ENCODE measurements at places on chromosomes 5 and 9.

- DNase-seq, result no peak
Measured at GRCh38 chr5:113031557-113031956, 55.0 kb downstream of the DCP2 start.

- DNase-seq, result no peak
Measured at GRCh38 chr5:19369561-19369960, 618.4 kb downstream of the CDH18 start.

DNA sequence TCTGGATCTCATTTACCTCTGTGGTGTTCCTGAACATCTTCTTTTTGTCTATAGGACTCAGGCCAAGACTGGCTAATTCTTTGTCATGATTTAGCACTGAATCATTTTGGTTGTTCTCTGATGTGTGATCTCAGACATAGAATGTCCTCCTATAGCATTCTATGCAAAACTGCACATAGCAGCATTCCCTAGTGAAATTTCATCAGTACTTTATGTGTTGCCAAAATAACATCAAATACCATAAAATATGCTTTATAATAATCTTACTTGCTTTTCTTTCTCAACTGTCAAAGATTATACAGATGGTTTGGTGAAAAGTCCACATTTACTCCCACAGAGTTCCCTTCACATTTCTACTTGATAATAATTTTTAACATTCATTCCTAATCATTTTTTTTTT lies 115.7 kb upstream of the MPDZ start:
- no peak for DNase-seq

- DNase-seq, result no peak
Measured at GRCh38 chr5:56314529-56314928, 81.4 kb upstream of the ANKRD55 start.

GRCh38 chr9:134214766-134215419 lies 50.5 kb upstream of the RNU6ATAC start:
- no peak for DNase-seq

- no peak for DNase-seq
Measured at GRCh38 chr9:121811140-121811539, 159.7 kb downstream of the DAB2IP start.

- no peak for DNase-seq
Measured at GRCh38 chr9:135789838-135790291, 87.9 kb downstream of the KCNT1 start.

DNA sequence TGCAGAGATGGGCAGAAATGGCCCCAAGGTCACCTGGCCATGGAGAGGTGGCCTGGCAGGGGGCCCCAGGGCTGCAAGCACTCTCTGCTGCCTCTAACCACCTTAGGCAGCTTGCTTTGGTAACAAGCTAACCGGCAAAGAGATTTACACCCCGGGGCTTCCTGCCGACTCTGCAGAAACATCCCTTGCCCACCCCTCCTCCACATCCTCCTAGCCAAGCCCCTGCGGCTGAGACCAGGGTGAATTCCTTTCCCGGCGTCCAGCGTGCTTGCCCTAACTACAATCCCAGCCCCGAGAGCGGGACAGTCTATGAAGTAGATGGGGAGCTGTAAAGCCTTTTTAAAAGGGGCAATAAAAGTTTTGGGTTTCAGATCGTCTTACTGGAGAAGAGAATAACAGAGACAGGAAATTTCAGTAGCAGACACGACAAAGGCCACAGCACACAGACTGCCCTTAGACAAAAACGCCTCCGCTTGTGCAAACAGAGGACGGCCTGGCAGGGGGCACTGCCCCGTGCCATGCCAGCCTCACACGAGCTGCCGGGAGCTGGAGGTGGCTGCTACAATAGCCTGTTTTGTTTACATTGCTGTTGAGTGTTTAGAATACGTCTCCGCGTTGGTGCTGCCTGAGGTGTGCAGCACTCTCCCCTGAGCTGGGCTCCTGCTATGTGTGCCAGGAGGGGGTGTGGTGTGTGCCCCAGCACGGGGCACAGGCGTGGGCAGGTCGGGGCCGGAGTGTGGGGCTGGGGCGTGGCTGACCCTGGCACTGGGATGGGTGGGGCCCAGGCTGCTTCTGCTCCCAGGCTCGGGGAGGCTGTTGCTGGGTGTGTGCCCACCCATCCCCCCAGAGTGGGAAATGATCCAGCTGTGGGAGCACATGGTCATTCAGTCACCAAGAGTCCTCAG lies 15.3 kb downstream of the MYMK start:
- DNase-seq, result no peak

DNA sequence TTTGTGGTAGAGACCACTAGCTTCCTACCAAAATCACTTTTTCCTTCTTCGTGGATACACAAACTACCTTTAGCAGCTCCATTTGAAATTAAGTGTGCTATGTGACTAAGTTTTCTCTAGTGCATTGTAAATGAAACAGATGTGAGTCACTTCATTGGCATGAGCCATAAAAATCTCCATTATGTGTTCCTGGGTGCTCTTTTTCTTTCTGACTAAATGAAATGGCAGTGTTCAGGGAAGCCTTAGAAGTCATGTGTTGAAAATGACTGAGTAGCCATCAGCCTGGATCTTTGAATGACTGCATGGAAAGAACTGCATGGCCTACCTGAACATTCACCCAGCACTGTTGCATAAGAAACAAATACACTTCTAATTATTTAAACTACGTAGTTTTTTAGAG lies 107.9 kb downstream of the NDUFAF2 start:
- DNase-seq, result no peak

GRCh38 chr9:68957479-68957878 lies 56.4 kb downstream of the PRKACG start:
- no peak for DNase-seq

DNA sequence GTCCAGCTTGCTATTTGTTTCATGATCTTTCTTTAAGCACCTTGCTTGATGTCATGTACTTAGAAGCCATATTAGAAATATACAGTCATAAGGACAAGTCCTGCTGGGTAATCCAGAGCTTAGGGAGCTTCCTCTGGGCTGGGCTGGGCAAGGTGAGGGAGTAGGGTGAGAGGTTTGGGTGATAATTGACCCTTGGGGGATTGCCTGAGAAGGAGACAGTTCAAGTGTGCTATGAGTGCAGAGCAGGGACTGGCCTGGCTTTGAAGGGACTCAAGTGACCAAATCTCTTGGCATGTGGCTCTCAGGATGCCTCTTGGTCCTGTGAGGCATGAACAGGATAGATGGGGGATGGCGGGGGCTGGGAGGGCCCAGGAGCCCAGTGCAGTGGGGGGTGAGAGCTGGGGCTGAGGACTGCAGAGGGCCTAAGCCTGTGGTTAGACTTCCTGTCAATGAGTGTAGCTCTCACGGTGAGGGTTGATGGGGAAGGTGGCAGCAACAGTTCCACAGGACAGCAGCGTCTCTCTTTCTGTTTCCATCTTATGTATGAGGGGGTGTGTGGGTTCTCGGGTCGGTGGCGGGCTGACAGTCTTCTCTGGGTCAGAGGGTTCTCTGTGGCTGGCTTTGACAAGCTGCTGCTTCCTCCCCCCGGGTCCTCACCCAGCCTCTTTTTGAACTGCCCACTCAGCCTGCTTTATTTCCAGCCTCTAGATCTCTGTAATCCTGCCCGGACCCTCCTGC lies 53.5 kb downstream of the RGS3 start:
- DNase-seq, result no peak

- no peak for DNase-seq
Measured at GRCh38 chr9:83425240-83425639, 113.0 kb downstream of the FRMD3 start.

GRCh38 chr5:17813214-17813613 lies 179.0 kb downstream of the TAF11L14 start:
- no peak for DNase-seq

GRCh38 chr5:102815084-102815483 lies 60.0 kb downstream of the PAM start:
- no peak for DNase-seq

DNA sequence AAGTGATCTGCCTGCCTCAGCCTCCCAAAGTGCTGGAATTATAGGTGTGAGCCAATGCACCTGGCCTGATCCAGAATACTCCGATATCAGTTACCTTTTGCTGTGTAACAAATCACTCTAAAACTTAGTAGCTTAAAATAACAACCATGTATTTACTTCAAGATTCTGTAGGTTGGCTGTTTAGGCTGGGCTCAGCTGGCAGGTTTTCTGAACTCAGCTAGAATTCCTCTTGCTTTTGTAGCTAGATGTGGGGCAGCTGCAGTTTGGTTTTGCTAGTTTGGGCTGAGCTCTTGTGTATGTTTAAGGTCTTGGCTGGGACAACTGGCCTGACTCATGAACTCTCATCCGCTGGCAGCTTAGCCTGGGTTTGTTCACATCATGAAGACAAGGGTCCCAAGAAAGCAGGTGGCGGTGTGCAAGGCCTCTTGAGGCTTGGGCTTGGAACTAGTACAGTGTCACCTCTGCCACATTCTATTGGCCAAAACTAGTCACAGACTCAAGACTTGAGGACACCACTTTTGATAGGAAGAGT lies 138.3 kb upstream of the SHB start:
- no peak for DNase-seq

- no peak for DNase-seq
Measured at GRCh38 chr5:33696411-33696810, 195.4 kb downstream of the ADAMTS12 start.

- DNase-seq, result no peak
Measured at GRCh38 chr5:14486996-14487896, 94.3 kb upstream of the OTULINL start.

- DNase-seq, result no peak
Measured at GRCh38 chr5:157069949-157070348, 11.0 kb upstream of the HAVCR1 start.

DNA sequence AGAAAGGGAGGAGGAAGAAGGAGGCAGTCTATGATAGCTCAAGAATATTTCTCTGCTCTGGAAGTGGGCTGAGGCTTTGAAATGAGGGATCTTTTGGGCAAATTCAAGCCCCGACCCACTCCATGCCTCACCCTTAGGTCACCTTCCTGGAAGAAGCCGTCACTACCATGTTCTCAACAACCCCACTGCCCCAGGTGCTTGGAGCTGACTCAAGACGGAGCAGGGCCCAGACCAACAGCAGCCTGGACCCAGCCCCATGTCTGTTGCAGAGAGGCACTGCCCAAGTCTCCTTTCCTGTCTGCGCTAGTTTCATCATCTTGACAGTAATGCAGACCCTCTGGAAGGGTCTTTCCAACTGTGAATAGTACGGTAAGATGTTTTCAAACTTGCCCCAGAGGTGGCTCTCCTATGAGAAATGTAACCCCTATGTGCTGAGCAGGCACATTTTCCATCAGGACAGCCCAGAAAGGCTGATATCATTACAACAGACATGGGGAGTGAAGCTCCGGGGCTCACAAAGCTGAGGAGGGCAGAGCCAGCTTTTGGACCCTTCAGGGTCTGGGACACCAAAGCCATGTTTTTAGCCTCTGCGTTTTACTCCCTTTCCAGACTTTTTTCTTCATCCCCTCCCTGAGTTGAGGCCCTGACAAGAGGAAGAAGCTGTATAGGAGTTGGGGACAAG lies 128.2 kb upstream of the LARP1 start:
- DNase-seq, result no peak

DNA sequence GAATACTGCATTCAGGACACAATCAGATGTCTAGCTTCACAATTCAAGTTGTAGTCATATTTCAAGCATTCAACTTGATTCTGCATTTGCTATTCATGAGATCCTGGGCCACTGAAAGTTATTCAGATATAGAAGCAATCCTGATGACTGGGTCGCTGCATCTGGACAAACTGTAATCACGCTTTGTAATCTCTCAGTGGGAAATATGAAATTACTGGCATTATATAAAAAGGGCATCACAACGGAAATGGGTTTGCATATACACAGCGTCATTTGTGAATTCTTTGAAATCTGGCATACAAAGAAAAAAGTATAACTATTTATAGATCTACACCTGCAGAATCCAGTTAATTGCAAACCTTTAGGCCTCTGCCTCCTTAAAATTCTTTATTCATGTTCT lies 102.2 kb downstream of the PARP8 start:
- DNase-seq, result no peak

DNA sequence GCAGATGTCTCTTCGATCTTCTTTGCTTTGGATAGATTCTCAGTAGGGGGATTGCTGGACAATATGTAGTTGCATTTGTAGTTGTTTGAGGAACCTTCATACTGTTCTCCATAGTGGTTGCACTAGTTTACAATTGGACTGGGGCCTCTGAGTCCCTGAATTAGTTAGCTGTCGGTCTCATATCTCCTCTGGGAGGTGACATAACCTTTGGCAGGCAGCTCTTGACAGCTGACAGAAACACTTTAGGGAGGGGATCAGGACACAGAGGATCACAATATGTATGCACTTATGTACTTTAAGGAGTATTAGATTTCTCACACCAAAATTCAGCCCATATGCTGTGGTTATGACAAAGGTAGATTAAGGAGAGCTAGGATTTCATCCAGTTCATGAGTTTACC lies 1279.9 kb upstream of the DMAC1 start:
- DNase-seq, result no peak

GRCh38 chr9:98551511-98552286 lies 157.0 kb downstream of the GABBR2 start:
- DNase-seq, result no peak

DNA sequence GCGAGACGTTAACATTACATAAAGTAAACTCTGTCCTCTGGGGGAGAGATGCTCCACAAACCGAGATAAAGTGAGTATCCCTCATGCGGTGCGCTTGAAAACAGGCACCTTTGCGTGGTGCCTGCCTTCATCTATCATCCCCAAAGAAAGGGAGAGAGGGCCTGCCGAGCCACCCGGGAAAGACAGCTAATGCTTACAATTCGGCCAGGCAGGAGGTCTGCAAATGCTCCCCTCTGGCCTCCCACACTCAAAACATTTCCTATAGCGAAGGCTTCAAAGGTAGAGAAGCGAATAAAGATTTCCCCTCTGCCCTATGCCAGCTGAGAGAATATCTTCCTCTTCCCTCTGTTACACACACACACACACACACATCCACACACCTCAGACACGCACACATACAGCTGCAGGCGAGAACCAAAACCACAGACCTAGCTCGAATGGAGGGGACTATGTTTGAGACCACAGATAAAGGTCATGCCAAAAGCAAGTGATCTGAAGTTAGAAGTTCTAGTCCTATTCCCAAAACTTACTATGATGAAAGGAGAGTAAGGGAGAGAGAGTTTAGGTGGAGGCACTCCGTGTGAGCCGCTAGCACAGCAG lies 132.8 kb downstream of the CRB2 start:
- DNase-seq, result no peak

- no peak for DNase-seq
Measured at GRCh38 chr5:175159956-175160355, 284.0 kb downstream of the DRD1 start.
